ENCODE measurements at places on chromosomes 1 and 21.

DNA sequence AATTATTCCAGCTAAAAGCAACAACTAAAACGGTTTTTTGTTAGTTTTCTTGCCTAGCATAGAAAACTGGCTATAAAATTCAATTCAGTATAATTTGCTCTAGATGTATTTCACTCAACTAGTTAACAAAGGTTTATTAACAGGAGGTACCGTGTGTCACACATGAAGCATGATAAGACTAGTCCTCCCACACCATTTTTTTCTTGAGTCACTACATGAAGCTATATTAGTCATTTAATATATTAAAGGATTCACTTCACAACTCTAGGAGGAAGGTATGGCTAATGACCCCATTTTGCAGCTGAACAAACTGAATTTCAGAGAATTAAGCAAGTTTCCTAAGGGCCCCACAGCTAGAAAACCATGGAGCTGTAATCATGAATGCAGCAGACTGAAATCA lies 307.8 kb upstream of the USP25 start:
- no peak for DNase-seq

GRCh38 chr1:154884869-154885701 lies 15.0 kb upstream of the KCNN3 start:
- no peak for DNase-seq

- no peak for DNase-seq
Measured at GRCh38 chr21:38774152-38774551, 31.6 kb upstream of the ETS2 start.

DNA sequence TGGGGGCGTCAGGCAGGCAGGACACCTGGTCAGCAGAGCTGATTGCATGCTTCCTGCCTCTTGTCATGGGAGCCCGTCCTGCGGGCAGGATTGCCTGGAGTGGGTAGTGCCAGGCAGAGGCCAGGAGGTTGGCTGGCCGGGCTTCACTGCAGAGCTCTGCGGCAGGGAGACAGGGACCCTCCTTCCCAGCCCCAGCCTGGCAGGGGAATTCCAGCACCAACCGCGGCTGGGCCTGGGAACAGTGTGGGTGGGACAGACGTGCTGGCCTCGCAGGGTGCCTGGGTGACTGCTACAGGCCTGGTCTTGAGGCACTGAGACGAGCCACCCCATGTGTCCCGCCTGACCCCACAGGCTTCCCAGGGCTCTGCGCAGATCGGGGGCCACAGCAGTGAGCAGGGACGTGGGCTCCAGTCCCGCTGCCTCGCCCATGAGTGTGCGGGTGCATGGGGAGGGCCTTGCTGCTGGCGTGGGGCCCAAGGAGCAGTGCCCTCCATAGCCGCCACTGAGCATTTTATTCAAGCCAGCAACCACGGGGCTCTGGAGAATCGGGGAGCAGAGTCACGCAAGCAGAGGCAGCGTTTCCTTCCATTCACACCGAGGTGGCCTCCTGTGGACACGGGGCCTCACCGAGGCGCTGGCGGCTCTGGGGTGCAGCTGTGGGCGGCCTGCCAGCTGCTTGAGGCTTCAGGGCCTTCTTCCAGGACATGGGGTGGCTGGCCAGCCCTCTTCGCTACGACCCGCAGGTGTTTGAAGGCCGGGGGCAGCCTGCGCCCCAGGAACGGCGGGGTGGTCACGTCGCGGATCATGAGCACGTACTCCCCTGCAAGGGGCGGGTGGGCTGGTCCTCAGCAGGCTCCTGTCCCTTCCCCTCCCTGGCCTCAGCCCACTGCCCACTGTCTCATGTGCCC lies 70.3 kb downstream of the MORN1 start:
- no peak for DNase-seq

DNA sequence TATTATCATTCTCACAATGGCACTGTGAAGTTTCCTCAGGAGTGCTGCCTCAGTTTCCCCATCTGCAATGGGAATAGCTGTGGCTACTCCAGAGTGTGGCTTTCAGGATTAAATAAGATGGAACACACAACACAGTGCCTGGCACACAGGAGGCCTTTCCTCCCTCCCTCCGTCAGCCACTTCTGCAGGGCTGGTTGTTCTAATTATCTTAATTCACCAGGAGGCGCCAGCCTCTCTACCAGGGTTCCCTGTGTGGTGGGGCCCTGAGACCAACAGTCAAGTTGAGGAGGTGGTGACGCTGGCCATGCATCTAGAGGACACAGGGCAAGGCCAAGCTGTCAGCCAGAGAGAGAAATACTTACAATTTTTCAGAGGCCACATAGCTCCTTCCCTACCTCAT lies 6.3 kb upstream of the FOXO6 start:
- DNase-seq, result no peak

GRCh38 chr1:53552146-53552861 lies 93.1 kb downstream of the DMRTB1 start:
- DNase-seq, result no peak

- no peak for DNase-seq
Measured at GRCh38 chr1:7478809-7479499, 292.1 kb upstream of the VAMP3 start.

DNA sequence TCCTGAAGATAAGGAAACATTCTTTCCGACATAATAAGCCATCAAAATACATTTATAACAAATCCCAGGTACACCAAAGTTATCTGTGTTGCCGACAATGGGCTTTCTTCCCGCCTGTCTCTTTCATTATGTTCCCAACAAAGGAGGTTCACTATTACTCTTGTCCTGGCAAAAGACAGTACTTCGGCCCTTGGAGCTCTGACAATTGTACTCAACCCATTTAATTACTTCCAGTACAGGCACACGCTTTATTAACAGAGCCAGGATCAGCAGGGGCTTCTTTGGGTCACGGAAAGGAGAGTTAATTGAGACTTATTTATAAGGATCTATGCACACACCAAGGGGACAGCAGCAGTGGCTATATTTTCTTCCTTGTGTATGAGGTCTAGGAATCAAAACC lies 46.6 kb upstream of the DUSP10 start:
- DNase-seq, result no peak

DNA sequence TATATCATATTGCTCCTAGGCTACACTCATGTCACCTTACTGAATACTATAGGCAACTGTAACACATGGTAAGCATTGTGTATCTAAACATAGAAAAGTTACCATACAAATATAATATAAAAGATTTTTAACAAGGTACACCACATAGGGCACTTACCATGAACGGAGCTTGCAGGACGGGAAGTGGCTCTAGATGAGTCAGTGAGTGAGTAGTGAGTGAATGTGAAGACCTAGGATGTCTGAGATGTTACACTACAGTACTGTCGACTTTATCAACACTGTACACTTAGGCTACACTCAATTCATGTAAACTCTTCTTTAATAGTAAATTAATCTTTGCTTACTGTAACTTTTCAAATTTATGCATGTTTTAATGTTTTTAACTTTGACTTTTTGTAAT lies 81.0 kb upstream of the PLD5 start:
- no peak for DNase-seq

GRCh38 chr1:61084491-61085031 lies 2.2 kb downstream of the NFIA start:
- DNase-seq, result no peak

GRCh38 chr21:36948686-36949085 lies 17.8 kb downstream of the HLCS start:
- no peak for DNase-seq

DNA sequence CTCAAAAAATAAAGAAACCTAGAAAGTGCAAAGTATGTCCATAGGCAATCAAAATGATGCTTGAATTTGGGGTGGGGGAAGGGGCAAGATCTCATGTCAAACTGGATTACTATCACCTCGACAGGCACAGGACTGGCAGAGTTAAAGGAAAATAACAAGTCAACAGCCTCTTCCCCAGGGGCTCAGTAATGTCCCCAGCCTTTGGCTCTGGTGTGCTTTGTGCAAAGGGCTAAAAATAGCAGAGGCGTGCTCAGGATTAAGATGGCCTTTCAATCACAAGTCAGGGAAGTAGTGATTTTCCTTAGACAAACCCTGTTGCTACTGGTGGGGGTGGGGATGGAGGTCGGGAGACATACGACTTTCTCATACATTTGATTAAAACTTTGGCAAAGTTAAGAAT lies 63.5 kb upstream of the OLIG2 start:
- no peak for DNase-seq

DNA sequence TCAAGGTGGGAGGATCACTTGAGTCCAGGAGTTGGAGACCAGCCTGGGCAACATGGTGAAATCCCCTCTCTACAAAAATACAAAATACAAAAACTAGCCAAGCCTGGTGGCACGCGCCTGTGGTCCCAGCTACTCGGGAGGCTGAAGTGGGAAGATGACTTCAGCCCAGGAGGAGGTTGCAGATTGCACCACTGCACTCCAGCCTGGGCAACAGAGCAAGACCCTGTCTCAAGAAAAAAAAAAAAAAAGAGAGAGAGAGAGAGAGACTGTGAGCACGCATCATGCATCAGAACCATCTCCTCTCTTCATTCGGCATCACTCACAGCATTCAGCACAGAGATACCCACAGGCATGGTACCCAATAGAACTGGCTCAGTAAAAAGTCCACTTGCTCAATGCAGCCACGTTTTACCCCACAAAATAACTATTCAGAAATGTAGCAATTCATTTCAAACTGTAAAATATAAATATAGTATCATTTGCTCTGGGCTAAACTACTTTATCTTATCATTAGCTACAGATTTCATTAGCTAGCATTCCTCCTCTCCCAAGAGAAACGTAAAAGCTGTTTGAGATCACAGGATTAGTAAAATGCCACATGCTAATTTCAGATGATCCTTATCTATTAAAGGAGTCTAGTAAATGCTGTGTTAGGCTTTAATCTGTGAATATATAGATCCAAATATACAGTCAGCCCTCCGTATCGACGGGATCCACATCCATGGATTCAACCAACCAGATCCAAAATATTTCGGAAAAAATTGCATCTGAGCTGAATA lies 11.7 kb downstream of the LBR start:
- no peak for DNase-seq

DNA sequence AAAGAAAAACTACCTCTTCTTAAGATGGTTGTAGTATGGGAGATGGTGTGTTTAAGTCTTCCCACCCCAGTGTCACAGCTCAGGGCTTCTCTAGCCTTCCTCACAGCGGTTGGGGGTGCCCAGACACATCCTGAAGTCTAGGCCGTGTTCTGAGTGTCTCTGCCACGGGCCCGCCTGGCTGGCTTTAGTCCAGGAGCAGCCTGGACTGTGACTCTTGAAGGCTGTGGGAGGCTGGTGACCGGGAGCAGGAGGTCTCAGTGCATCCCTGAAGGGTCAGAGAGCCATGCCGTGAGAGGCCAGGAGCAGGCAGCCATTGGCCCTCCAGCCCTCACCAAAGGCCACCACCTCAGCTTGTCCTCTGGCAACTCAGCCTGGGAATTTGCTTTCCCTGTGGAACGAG lies 4.5 kb downstream of the EPHX1 start:
- DNase-seq, result no peak

- DNase-seq, result no peak
Measured at GRCh38 chr1:31315902-31316301, 19.1 kb downstream of the ZCCHC17 start.

DNA sequence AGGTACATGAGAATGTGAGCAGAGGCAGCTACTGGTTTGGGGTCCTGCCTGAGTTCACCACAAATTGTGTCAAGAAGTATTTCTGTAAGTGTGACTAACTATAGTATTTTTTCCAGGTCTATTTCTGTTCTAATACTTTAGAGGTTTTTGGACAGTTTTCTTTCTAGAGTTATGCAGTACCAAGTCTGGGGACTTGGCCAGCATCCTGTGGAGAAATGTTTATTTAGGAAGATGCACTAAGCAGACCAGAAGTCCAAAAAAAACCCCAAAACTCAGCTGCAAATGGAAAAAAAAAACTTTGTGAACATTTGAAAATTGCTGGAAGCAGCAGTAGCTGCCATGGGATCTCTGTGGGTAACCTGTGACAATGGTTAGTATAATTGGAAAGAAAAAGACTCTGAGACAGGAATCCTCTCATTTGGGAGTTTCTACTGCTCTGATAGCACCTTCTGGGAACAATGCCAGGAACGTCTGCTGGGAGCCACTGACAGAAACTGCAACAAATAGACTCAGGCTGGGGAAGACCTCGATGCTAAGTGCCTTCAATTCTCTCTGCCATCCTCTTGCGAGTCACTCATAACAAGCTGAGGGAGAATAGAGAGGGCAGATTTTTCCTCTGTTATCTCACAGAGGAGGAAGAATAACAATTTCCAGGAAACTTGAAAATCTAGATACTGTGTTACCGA lies 37.6 kb downstream of the OR10R2 start:
- DNase-seq, result no peak

GRCh38 chr1:193614817-193615216 lies 428.4 kb upstream of the B3GALT2 start:
- DNase-seq, result no peak

All from activated CD8-positive, alpha-beta memory T cell treated with anti-CD3 and anti-CD28 coated beads for 1 hour (primary cell).